Dorsolateral prefrontal cortex (tissue), 122 donors: ENCODE measurements at places on chromosomes 2 and 18. TPM values are rescaled to one million over a fixed set of nuclear protein-coding genes. Genes with fewer than 3 reads are reported as not detected.

ATP5MC3 gene
- total RNA-seq = 217 TPM

OSR1 gene
- 0.28 TPM for total RNA-seq

RBM44 gene
- 0.65 TPM for total RNA-seq

FAM124B gene
- 1.4 TPM for total RNA-seq

SCYGR5 gene
- total RNA-seq = not detected

ZAP70 gene
- 0.90 TPM for total RNA-seq

DNA sequence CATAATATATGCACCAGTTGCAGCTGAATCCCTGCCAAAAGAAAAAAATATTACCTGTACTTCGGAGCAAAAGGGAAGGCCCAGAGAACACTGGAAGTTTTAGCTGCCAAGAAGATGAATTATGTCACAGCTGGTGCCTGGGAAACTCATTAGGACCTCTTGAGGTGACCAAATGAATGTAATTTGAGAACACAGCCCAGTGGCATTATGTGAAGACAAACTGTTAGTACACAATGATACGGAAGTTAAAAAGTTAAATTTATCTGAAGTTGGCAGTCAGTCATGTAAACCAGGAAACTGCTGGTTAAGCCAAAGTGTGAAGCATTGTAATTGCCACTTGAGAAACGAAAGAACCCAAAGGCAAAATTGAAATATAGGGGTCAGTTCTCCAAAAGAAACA is 80.7 kb downstream of the EML4 start:
- DNase-seq = no peak

DNA sequence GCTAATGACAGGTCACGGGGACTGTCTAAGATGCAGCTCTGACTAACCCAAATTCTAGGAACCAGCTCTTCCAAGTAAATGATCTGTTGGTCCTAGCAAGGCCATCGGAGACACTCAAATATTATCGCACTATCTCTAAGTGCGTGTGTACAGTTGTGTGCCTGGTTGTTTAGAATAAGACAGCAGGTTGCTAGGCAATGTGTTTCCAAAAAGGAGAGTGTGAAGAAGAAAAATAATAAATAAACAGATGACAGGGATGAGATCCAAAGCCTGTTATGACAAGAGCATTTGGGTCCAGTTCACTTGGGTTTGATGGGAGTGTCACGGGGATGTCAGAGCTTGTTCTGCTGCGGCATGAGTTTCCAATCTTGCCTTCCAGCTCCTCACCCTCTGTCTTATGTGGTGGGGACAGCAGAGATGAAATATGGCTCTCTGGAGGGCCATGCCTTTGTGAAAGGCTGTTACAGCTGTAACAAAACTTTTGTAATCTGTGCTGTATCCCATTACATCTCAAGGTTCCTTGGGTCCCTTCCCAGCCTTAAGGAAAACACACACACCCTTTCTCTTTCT is 127.5 kb upstream of the TNP1 start:
- no peak for DNase-seq

- DNase-seq = no peak
Measured at GRCh38 chr18:13500227-13500865, 226.0 kb downstream of the FAM210A start.

DNA sequence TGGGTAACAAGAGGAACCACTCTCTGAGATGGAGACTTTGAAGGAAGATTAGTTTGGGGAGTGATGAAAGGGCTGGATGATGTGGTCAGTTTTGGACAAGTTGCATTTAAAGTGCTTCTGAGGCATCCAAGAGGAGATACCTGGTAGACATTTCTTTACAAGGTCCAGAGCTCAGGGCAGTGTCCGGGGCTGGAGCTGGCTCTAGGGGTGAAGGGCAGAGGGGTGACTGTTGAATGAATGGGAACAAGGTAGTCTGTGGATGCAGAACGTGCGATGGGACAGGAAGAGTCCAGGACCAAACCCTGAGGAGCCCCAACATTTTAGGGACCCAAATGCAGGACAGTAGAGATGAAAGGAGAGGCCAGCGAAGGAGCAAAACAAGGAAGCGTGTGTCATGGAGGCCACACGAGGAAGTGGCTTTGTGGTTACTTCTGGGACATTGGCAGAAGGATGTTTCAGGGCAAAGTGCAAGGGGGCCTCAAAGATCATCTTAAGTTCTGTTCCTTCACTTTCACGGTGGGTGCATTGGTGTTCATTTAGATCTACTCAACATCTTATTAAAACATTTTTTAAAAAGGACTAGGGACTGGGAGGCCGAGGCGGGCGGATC is 13.6 kb upstream of the GPR35 start:
- DNase-seq = peak; percentile 15

DNA sequence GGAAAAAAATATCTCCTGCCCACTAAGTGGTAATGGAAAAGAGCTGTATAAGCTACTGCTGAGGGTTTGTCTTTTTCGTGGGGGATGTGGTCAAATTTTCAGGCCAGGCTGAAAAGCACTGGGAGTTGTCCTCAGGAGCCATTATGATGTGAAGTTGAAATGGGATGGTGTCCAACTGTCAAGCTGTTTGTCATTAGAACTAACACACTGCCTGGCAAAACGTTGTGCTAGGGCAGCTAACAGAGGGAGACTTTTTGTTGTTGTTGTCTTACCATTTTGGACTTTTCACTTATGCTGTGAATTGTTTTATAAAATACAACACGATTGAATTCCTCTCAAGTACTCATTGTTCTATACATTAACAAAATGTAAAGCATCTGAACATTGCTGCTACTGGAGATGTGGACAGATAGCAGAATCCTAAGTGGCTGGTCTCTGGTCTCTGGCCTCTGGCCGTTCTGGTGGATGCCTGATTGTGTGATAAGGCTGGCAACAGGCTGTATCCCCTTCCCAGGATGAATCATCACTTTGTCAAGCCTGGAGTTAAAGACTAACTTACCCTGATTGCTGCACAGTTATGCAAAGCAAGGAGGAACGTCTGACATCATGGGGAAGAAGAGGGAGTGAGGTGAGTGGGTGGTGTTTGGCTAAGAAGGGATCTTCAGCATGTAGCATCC is 2.3 kb downstream of the MYO1B start:
- no peak for DNase-seq

GRCh38 chr18:59466980-59467379 is 107.9 kb upstream of the LMAN1 start:
- DNase-seq = no peak

- DNase-seq = peak; percentile 57
Measured at GRCh38 chr2:17538844-17539554, 1.5 kb upstream of the VSNL1 start.

DNA sequence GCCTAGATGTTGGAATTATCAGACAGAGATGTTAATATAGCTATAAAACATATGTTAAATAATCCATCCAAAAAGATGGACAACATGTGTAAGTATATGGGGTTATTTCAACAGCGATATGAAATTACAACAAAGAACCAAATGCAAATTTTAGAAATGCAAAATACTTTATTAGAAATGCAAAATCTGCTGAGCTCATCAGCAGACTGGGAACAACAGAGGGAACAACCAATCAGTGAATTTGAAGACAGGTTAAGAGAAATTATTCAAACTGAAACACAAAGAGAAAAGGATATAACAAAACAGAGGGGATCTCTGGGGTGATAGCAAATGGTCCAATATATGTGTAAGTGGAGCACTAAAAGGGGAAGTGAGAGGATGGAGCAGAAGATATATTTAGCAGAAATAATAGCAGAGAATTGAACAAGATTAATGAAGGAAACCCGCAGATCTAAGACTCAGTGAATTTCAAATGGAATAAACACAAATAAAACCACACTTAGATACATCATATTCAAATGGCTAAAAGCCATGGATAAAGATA is 13.5 kb upstream of the HS6ST1 start:
- no peak for DNase-seq

DNA sequence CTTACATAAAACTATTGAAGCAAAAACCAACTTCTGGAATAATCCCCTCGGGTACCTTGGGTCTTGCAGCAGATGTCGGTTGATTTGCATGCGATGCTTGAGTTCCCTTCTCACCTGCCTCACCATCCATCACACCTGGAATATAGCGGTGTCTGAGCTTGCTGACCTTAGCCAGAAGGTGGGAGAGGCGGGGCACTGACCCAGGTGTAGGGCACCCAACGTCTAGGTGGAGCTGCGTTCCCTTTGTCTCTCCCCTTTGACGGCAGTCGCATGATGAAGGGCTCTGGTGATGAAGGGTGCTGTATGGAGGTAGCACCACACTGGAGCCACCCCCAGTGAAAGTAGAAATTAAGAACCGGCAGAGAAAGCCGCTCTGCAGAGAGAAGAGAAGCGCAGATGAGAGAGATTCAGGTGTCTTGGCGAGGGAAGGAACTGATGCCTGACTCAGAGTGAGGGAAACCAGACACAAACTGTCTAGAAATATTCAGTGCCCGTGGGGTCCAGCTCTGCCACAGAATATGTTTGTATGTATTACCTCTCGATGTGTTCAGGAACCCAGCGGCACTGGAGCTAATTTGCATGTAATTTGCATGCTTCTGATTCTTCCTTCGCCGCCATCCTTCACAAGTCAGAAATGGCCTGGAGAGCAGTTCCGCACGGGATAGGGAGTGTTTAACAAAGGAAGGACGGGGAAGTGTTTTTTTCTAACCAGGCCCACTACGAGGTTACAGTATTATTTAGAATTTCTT is 19.4 kb upstream of the MBP start:
- DNase-seq = peak; percentile 7

GRCh38 chr18:13185675-13186198 is 32.8 kb upstream of the LDLRAD4 start:
- no peak for DNase-seq

DNA sequence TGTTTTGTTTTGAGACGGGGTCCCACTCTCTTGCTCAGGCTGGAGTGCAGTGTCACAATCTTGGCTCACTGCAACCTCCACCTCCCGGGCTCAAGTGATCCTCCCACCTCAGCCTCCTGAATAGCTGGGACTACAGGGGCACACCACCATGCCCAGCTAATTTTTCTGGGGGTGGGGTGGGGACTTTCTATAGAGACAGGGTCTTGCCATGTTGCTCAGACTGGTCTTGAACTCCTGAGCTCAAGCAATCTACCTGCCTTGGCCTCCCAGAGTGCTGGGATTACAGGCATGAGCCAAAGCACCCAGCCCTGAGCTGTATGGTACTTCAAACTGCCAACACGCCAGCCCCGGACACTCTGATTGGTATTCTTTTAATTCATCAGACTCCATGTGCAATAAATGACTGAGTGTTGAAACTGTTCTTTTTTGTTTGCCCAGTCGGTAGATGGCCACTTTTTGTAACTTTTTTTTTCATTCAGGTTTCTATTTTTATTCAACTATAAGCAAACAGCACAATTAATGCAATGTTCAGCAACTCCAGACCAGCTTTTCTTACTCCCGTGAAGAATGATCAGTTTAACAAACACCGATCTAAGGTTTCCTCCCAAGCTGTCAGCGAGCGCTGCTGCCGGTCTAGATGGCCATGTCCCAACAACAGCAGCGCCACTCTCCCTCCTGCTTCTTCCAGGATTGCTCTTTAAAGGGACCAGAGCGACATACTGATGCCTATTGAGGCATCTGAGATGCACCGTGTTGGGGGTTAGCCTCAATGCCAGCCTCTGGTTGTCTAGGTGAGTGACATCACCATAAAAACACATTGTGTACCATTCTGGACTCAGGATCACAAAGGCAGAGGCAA is 12.5 kb upstream of the TGOLN2 start:
- no peak for DNase-seq
